ENCODE measurements at places on chromosomes 2 and 18. TPM values are rescaled to one million over a fixed set of nuclear protein-coding genes. Genes with fewer than 3 reads are reported as not detected.

HSBP1L1 gene
- total RNA-seq = 18.9 TPM

MAP2 gene
- total RNA-seq = 2.1 TPM

UGT1A3 gene
- not detected for total RNA-seq

PLEK gene
- not detected for total RNA-seq

MMADHC gene
- total RNA-seq = 156 TPM

KCNIP3 gene
- total RNA-seq = 168 TPM

GPBAR1 gene
- under 0.01 TPM for total RNA-seq

B3GNT2 gene
- total RNA-seq = 28.9 TPM

RNF125 gene
- total RNA-seq = 9.3 TPM

DRC1 gene
- 0.73 TPM for total RNA-seq

PROKR1 gene
- not detected for total RNA-seq

SOS1 gene
- 16.2 TPM for total RNA-seq

SLC38A11 gene
- 0.73 TPM for total RNA-seq

KCNF1 gene
- under 0.01 TPM for total RNA-seq

PJVK gene
- 1.8 TPM for total RNA-seq

VAMP5 gene
- 11.0 TPM for total RNA-seq

GAREM2 gene
- 1.4 TPM for total RNA-seq

REG3A gene
- not detected for total RNA-seq

DSC2 gene
- total RNA-seq = not detected

ATP6V1C2 gene
- 1.5 TPM for total RNA-seq

LHCGR gene
- total RNA-seq = under 0.01 TPM

CDH2 gene
- total RNA-seq = 9.5 TPM

LDLRAD4 gene
- 23.3 TPM for total RNA-seq

IL37 gene
- total RNA-seq = not detected

GPR75 gene
- total RNA-seq = 2.9 TPM

DPP10 gene
- total RNA-seq = not detected

CDH20 gene
- not detected for total RNA-seq

SCN9A gene
- total RNA-seq = 2.5 TPM

ABCA12 gene
- 0.36 TPM for total RNA-seq
